HEK293T (cell line): ENCODE measurements at places on chromosomes 5 and 9.

DNA sequence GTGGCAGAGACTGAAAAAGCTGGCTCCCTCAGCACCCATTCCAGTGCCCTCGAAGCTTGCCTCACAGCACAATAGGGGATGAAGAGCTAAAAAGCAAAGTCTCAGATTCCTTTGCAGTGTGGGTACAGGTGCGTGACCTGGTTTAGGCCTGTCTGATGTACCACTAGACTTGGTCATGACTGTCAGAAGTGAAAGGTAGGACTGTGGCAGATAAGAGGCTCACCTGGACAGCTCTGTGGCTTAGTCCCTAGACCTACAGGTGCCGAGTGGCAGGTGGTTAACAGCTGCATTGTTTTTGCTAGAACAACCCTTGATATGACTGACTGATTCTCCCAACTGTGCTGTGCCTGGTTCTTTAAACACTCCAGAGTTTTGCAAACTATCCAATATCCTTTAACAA is 14.7 kb upstream of the SFXN1 start:
- DNase-seq, result no peak

- no peak for DNase-seq
Measured at GRCh38 chr9:137433916-137434431, 7.2 kb downstream of the ENTPD8 start.

- no peak for DNase-seq
Measured at GRCh38 chr5:149166128-149166527, 24.8 kb downstream of the ABLIM3 start.

DNA sequence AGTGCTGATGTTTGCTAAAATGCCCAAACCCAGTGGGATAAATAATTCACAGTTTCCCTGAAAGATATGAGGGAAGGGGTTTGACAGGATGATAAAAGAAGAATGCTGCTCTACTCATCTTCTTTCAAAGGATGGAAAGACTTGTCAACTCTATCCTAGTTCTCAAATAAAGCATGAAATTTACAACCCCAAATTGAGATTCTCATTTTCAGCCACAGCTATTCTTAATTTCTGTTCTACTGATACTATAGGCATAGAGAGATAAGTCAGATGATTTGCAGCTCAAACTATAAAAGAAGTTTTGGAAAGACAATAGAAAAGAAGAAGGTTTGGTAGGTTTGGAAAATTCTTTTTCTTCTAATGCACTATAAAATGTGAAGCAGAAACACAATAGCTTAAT is 542.6 kb downstream of the CSNK1G3 start:
- DNase-seq, result no peak

DNA sequence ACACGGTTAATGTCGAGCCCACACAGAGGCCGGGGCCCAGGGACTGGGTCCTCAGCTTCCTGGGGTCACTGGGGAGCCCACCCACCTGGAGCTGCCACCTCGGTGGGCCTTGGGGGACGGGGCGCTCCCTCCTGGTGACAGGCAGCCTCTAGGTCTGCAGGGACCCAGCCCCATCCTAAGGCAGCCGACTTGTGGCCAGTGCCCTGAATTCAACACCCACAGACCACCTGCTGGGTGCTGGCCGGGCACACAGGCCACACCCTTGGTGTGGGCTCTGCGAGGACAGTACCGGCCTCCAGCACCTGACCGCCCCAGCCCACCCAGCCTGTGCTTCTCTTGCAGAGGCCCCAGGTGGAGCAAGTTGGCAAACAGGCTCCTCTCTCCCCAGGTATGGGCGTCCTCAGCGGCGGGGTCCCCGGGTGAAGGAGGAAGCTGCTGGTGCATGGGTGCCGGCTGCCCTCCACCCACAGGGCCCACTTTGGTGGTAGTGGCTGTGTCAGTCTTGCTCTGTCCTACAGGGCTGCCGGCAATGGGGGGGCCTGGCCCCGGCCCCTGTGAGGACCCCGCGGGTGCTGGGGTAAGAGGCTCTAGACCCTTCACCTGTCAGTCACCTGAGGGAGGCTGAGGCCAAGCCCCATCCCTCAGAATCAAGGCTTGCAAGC is 8.3 kb downstream of the ENTPD8 start:
- no peak for DNase-seq

DNA sequence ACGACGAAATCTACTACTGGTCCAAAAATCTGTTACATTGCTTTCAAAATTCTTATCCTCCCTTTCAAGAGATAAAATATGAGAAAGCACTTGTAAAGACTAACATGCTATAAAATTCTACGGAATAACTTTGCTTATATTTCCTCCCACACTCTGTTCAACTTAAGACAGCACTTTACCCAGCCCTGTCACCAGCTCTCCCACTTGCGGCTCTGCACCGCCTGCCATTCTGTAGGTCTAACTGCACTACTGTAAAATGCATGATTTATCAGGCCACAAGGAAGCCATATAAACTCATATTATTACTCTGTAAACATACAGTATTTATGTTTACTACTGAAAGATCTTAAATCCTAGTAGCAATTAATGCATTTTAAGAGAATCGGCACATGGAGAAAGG is 11.4 kb downstream of the CTNND2 start:
- no peak for DNase-seq

GRCh38 chr5:173973616-173973969 is 15.4 kb upstream of the C5orf47 start:
- peak; percentile 50 for DNase-seq

DNA sequence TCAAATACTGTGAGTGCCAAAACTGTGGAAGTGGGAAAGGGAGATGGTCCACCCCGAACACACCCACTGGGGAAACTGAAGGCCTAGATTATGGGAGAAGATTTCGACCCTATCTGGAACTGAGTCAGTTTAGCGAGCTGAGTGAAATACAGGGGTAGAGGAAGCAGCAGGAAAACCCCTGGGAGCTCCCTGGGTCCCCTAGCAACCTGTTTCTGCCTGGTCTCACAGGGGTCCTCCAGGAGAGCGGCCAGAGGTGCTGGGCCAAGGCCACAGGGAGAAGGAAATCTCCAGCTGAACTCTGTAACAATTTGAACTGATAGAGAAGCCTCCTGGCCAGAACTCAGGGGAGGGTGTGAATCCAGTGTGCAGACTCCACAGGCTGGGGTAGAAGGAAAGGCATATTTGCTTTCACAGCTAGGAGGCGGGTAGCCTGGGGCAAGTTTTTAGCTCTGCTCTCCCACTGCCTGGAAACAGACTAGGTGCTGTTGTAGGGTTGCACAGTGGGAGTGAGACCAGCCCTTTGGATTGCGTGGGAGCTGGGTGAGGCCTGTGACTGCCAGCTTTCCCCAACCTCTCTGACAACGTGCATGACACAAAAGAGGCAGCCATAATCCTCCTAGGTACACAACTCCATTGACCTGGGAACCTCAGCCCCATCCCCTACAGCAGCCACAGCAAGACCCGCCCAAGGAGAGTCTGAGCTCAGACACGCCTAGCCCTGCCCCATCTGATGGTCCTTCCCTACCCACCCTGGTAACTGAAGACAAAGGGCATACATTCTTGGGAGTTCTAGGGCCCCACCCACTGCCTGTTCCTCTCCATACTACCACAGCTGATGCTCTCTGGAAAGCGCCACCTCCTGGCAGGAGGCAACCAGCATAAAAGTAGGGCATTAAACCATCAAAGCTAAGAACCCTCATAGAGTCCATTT is 78.8 kb upstream of the GPBP1 start:
- no peak for DNase-seq

- DNase-seq, result no peak
Measured at GRCh38 chr5:73272351-73272750, 99.4 kb downstream of the TMEM174 start.

DNA sequence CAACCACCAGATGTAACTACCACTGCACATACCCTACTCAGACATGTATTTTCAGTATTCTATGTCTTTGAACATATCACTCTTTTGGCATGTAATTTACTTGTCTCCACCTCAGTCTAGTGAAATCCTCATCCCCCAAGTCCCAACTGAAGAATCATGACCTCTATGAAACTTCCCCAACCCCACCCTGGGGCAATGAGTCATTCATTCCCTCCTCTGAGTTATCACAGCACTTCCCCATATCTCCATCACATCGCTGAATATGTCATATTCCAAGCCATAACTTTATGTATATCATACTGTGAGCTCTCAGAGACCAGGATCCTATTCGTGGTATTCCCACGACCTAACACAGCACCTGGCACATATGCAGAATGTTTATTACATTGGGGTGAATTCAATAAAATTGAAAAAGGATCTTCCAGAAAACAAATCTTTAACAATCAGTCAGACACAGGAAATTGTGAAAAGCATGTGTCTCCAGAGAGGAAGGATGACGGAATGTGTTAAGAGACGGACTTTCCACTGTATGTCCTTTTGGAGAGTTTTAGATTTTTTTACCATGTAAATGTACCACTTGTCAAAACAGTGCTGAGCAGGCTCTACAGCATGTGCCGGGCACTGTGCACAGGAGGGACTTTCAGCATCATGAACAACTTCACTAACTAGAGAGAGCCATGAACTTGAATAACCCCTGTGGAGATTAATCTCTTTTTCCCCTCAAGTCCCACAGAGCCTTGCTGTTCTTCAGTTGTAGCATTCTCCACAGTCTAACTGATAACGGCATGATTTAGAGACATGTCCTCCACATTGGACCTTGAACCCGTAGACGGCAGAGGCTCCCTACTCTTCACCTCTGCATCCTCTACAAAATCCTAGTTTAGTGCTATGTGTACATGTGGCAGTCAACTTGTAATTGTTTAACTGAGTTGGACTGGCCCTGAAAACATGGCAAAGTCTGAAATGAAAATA is 213.5 kb downstream of the GLIS3 start:
- no peak for DNase-seq

DNA sequence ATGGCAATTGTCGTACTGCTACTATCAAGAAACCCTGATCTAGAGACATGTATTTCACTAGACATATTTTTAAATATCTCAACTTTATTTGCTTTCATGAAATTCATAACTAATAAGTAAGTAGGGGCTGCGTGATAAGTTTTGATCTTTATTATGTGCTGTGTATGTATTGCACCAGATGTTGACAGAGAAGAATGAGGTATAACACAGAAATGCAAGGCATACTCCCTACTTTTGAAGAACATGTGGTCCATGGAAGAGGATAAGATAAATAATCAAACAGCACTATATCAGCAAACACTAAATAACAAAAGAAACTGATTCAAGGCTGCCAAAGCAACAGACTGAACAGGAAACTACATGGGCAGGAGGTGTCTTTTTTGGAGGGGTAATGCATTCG is 60.9 kb downstream of the FREM1 start:
- no peak for DNase-seq

DNA sequence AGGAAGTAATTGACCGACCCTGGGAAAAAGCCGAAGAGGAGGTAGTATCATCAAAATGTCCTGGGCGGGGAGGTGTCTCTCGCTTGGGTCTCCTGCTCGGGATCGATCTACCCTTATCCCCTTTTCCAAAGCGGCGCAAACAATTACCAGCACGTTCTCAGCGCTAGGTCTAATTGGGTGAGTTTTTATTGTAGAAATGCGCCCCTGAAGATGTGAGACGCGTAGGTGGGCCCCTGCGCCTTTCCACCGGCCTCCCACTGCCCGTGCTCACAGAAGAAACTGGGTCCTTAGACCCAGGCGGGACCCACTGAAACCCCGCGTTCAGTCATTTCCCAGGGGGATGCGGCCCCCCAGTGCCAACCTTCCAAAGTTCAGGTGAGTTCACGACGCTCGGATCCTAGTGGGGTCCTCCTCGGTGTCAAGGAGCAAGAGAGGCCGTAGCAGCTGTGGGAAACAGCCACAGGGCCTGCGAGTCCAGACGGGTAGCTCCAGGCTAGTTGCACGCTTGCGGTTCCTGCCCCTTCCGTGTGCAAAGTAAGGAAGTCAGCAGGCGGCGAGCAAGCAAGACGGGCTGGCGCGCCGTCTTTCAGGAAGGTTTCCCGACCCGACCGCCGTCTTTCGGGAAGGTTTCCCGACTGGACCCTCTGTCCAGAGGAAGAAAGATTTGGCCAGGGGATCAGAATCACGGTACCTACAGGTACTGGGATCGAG is 1.5 kb downstream of the SMIM32 start:
- no peak for DNase-seq

GRCh38 chr5:74035521-74035937 is 409.5 kb downstream of the ARHGEF28 start:
- DNase-seq, result peak; percentile 21

- DNase-seq, result no peak
Measured at GRCh38 chr5:83450967-83451248, 20.6 kb upstream of the VCAN start.

DNA sequence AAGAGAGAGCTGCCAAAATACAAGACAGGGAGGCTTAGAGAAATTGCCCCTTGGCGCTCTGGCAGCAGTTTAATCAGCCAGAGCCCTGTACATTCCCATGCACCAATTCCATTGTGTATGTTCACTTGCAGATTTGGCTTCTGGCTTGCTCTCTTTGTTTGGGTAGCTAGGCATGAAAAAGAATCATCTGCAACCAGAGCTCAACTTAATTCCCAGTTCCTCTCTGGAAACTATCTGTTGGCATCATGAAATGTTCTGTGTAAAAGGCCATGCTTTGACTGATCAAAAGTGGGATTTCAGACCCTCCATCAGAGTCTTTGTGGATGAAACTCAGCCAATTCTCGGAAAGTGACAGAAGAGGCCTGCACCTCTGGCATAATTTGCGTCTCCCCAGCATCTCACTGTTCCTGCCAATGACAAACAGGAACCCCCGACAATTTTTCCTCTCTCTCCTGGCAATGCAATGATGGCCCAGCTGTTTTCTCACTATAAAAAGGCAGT is 53.8 kb upstream of the RAD23B start:
- no peak for DNase-seq

DNA sequence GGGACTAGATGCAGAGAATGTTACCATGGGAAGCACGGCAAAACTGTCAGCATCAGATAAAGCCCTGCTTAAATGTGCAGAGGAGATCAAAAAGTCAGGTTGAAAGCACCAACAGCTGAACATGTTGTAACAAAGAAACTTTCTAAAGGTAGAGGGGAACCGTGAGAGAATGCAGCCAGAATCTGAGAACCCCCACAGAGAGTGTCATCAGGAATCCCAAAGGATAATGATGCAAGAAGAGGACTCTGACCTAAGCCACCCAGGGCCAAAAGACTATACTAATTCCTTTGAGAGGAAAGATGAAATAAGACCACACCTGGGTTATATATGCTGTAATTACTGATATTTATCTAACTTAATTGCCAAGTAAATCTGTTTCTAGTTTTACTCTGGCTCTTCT is 116.6 kb downstream of the PCSK1 start:
- no peak for DNase-seq

GRCh38 chr5:131769961-131770360 is 26.9 kb downstream of the FNIP1 start:
- no peak for DNase-seq

- no peak for DNase-seq
Measured at GRCh38 chr5:77492653-77493000, 511 bp upstream of the WDR41 start.

DNA sequence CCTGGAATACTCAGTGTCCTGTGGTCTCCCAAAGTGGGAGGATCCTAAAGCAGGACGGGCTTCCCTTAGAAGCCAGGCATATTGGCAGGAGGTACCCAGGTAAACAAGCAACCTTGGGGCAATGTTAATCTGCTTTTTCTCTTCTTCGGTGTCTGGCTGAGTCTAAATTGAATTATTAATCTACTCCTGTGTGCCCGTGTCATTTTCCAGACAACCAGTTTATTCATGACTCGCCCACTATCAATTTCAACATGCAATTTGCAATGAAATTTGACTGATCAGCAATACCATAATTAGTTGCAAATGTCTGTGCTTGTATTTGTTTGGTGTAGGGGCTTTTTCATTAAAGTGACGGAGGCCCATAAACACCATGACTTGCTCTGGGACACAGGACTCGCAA is 32.9 kb upstream of the JADE2 start:
- DNase-seq, result no peak

- peak; percentile 56 for DNase-seq
Measured at GRCh38 chr5:94849821-94850736, 231.6 kb downstream of the SLF1 start.

- no peak for DNase-seq
Measured at GRCh38 chr9:69122549-69123141, 51.4 kb upstream of the TJP2 start.
